Kidney epithelial cell (primary cell): ENCODE measurements at places on chromosomes 6 and 20.

DNA sequence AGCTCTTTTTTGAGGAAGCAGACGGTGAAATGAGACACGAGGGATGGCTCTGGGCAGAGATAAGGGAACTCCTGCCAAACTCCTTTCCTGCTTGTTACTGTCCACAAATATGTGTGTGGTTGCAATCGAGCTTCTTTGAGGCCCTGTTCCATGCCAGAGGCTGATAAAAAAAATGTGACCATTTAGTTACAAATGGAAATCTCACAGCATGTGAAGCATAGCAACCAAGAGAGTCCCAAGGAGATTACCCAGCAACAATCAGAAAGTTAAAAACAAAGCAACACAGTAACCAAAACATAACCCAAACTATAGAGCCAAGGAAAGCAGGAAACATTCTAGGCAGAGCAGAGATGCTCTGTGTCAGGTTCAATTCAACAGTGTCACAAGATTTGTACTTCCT, 35.4 kb upstream of the HMGN3 start:
- DNase-seq, result peak; percentile 34

- no peak for DNase-seq
These were observed 590 bp downstream of the RNF217 start for GRCh38 chr6:124962639-124963415.

DNA sequence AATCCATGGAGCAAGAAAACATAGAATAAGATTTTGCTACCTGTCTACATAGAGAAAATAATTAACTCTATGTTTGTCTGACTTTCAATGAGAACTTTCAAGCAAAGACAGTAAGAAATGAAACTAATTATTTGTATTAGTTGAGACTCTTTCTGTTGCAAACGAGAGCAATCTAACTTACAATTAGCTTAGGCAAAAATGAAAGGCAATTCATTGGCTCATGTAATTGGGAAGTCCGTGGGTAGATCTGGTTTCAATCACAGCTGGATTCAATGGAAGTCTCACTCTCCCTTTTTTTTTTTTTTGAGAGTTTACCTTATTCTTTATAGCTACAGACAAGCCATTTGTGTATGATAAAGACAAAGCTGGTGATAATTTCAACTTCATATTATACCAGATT, 68.2 kb upstream of the STXBP5 start:
- no peak for DNase-seq

- DNase-seq, result no peak
These were observed 44.3 kb downstream of the TPD52L1 start for GRCh38 chr6:125197795-125198269.

DNA sequence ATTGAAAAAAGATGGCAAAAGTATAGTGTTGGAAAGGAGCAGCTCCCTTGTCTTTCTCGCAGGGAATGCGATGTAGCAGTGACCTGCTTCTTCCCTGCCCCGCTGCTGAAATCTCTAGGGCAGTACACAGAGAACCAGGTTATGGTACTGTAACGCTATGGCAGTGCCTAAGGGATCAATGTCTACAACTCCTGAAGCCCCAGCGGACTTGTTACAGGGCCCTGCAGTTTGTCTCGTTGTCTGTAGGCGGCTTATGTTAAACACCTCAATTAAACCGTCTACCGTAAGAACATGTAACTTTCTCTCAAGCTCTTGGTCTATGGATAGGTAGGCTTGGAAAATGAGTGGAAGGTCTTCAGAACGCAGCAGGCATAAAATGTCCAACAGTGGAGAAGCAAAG, 44.8 kb upstream of the SLC17A4 start:
- DNase-seq, result no peak

GRCh38 chr6:125884634-125885371, 71.8 kb upstream of the HINT3 start:
- no peak for DNase-seq

DNA sequence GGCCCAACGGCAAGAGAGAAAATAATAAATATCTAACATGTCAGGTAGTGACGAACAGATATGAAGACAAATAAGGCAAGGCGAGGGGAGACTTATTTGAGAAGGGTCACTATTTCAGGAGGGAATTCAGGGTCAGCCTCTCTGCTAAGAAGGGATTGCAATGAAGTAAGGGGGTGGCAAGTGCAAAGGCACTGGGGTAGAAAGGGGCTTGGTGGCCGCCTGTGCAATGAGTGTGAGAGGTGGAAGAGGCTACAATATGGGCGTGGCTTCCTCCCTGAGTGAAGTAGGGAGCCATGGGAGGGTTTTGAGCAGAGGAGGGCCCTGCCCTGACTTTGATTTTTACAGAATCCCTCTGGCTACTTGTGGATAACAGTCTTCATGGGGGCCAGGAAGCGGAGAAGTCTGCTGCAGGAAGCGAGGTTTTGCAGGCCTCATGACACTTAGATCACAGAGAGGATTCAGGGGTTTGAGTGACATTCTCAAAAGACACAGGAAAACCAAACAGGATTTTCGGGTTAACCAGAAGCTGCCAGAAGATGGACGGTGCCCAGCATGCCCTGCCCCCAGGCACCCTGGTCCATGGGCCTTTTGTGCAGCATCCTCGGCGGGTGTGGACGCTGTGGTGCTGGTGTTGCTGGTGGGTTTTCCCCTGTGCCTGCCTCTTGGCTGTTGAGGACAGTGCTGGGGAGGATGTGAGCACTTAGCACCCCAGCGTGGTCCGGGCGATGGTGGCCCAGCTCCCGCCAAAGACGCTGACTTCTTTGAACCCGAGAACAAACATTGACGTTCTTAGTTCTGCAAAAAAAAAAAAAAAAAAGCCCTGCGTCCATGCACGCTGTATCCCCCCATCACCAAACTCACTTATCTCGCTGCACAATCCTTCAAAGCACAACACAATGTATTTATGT, 124.2 kb upstream of the PTPN1 start:
- no peak for DNase-seq

- no peak for DNase-seq
These were observed 32.7 kb downstream of the GGTLC1 start for GRCh38 chr20:23955896-23956295.

GRCh38 chr6:100808638-100809275, 72.4 kb downstream of the ASCC3 start:
- DNase-seq, result peak; percentile 29

GRCh38 chr6:159610881-159611280, 82.2 kb downstream of the SOD2 start:
- DNase-seq, result no peak

- DNase-seq, result no peak
These were observed 19.1 kb upstream of the MYLIP start for GRCh38 chr6:16109659-16110305.

- DNase-seq, result no peak
These were observed 299.3 kb downstream of the KIF16B start for GRCh38 chr20:16273812-16274555.

DNA sequence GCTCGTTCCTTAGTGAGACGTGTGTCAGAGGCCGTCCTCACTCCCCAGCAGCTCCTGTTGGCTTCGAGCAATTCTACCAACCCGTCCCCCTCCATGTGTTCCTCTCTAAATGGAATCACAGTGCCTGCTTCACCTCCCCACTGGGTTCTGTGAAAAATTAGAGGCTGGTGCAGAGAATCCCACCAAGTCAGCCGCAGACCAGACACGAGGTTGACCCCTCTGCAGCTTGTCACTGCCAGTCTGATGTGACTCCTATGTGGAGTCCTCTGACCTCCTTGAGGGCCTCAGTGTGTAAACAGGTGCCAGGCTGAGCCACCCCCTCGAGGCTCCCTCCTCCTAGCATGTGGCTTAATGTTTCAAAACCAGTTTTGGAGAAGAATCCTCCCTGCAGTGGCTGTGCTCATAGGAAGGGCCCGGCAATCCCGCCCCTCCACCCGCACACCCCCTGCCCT, 12.6 kb upstream of the IRF4 start:
- DNase-seq, result no peak

DNA sequence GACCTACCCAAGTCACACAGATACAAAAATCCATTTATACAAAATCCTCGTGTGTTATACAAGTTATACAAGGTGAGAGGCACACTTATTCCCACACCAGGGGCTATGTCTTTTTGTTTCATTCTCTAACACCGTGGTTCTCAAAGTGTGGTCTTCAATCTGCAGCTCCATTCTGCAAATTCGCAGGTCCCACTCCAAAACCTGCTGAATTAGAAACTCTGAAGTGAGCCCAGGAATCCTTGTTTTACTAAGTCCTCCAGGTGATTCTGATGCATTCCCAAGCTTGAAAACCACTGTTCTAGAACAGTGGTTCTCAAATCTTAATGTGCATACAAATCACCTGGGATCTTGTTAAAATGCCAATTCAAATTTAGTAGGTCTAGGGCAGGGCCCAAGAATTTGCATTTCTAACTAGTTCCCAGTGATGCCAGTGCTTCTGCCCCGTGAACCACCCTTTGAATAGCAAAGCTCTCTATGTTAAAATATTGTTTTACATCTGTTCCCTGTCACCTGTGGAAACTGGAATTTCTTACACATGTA, 35.1 kb downstream of the LRFN2 start:
- DNase-seq, result no peak

DNA sequence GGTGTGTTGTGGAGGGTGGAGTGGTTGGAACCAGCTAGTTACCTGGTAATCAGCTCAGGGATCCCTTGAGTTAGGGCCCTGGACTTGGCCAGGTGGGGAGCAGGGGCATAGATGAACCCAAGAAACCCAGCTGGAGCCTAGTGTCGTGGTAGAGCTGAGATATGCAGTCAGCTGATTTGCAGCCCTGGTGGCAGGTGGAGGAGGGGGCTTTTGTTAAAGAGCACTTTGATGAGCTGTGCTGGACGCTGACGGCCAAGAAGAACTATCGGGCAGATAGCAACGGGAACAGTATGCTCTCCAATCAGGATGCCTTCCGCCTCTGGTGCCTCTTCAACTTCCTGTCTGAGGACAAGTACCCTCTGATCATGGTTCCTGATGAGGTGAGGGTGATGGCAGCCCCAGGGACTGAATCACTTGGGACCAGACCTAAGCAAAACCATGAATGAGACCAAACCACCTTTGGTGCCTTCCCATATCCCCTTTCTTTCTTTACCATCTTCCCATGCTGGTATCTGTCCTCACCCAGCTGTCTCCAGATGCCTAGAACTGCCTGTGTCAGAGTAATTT, 12.7 kb downstream of the DEF6 start:
- no peak for DNase-seq

DNA sequence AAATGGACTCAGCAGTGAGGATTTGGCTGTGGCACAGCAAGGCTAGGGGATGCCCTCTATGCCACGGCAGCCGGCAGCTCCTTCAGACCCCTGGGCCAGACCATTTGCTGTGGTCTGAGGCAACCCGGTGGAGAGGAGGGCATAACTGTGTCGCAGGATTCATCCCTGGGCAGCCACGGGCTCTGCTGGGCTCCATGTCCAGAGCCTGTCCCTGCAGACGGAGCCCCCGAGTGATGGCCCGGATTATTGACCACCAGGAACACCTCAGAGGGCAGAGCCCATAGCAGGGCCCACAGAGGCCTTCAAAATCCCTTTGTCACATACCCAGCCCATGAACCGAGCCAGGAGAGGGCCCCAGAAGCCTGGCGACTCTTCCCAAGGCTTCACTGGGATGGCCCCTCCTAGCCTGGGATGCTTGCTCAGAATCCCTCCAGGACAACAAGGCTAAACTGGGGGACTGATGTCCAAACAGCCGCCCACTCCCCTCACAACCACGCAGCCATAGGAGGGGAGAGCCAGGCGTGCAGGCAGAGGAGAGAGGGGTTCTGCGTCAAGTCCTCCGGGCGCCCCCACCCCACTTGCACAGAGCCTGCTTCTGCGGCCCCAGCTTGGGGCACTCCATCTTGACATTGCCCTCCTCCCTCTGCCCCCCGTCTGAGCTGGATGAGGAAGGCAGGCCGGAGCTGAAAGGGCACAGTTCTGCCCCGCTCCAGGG, 68.2 kb upstream of the AFDN start:
- no peak for DNase-seq

DNA sequence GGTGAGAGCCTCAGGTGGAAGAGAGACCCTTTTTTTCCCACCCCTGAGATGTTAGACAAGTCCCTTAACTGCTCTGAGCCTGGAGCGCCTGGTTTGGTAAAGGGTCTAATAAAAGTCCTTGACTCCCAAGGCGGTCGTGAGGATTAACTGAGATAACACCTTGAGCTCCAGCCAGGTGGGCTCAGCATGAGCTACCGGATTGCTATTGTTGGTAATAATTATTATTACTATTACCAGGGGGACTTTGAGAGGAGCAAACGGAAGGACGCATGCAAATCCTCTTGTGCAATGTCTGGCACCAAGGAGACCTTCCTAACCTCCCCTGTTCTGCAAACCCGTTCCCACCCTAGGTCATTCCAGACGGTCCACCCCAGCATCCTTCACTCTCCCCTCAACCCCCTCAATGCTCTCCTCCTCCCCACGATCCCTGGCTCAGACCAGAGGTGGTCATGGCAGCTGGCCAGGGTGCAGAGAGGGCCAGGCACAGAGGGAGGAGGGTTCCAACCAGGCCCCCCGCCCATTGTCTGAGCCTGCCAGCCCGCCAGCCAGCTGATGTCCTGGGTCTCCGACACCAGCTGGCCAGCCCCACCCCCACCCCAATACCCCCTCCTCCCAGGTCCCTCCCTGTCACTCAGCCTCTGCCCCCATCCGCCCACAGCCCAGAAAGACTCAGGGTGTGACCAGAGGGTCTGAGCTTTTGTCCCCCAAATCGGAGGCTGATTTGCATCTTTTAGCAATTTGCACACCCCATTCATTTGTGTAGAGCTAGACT, 14.3 kb upstream of the CBFA2T2 start:
- DNase-seq, result no peak

- no peak for DNase-seq
These were observed 3.5 kb upstream of the HIVEP1 start for GRCh38 chr6:12008366-12009179.

DNA sequence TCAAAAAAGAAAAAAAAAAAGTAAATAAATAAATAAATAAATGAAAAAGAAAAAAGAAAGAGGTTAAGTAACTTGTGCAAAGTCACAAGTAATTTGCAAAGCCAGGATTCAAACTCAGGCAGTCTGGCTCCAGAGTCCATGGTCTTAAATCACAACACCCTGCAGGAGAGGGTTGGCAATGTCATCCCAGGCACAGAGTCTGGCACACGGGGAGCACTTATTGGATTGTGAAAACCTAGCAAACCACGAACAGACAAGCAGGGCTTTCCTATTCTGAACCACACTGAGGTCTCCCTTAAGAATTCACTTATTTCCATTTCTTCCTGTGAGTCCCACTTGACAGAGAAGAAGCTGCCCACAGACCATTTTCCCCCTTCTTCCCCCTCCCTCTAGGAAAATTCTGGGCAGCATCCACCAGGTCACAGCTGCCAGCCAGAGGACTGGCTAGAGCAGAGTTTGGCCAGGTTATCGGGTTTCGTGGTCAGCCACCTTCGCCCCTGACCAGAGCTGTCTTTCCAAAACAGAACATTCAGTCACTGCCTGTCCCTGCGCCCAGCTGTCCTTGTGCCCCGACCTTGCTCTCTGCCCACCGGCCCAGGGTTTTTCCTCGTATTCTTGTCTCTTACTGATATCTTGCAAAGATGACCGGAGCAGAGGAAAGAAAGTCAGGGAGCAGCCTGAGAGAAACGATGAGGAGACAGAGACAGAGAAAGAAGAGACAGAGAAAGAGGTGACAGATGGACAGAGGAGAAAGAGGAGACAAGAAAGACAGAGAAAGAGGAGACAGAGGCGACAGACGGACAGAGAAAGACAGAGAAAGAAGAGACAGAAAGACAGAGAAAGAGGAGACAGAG, 106.4 kb upstream of the PTPN1 start:
- DNase-seq, result no peak
